ENCODE measurements at places on chromosomes 5 and 9. TPM values are rescaled to one million over a fixed set of nuclear protein-coding genes. Genes with fewer than 3 reads are reported as not detected.

The HMMR gene
- total RNA-seq = 10.6 TPM

The ZBTB26 gene
- total RNA-seq = 4.3 TPM

The GOLM1 gene
- 337 TPM for total RNA-seq

The PCDHB16 gene
- 0.17 TPM for total RNA-seq

The EDIL3 gene
- total RNA-seq = 23.6 TPM

Measured in colonic mucosa (tissue), 4 donors.